Activated naive CD8-positive, alpha-beta T cell treated with anti-CD3 and anti-CD28 coated beads, Interleukin-2, amount 50 U/mL, for 24 hours (primary cell): ENCODE measurements at places on chromosomes 1 and 21.

DNA sequence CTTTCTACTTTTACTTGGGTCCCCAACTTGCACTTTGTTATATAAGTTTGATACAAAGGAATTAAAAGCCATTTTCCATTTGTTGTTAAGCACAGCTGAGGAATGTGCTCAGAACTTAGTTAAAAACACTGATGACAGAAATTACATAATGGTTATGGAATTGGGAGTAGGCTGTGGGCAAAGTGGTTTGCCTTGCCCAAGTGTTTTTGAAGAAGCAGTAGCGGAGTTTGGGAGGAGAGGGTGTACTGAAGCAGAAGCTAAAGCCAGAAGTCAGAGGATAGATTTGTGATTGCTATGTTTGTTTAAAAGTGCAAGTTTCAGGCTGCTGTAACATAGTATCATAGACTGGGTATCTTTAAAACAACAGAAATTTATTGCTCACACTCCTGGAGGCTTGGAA lies 391.8 kb downstream of the DUSP10 start:
- no peak overlapping the region for H3K27ac ChIP-seq
- DNase-seq = no peak
- H3K27me3 ChIP-seq = peaks cover 2% of the 10 kb centered on the region

DNA sequence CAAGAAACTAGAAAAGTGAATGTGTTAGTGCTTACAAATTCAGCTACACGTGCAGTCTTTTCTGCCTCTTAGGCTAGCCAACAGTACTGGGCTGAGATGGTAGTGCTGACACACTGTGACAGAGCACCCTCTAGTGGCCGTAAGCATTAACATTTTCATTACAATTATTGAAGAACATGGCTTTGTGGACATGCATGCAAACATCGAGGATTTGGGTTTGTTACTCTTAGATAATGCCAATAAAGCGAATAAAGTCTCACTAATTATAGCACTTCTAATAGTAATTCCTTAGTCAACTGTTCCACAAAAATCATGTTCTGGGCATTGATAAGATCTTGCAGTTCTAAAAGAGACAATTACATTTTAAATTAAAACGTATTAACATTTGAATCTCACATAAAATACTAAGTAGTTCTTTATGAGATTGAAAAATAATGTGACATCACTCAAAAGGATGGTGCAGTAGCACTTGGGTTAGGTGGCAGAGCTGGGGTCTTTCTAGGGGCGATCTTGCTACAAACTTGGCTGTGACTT lies 47.1 kb downstream of the MYSM1 start:
- H3K27me3 ChIP-seq = no peaks in the 10 kb centered on the region
- no peak overlapping the region for H3K27ac ChIP-seq
- peak; percentile 55 for DNase-seq
- H3K4me3 ChIP-seq = no peak overlapping the region
- peaks cover 14% of the 10 kb centered on the region for H3K4me1 ChIP-seq

DNA sequence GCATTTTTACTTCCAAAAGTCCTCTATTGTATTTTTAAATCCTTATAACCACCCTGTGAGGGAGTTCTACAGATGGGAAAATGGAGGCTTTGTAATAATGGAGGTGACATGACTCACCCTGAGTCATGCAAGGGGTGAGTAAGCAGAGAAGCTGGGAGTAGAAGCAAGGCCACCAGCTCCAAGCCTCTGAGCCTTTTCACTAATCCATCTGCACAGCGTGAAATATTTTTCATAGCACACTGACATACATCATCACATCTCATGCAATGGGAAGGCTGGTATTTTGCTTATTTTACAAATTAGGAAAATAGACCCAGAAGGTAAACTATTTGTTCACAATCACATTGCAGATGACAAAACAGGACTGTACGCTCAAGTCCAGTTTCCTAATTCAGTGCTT lies 96.9 kb downstream of the KCNH1 start:
- H3K36me3 ChIP-seq = no peaks in the 10 kb centered on the region
- no peak overlapping the region for H3K27ac ChIP-seq
- peak; percentile 3 for DNase-seq
- peaks cover 5% of the 10 kb centered on the region for H3K27me3 ChIP-seq
- no peaks in the 10 kb centered on the region for H3K4me1 ChIP-seq

- H3K36me3 ChIP-seq = peaks cover 8% of the 10 kb centered on the region
- peaks cover 48% of the 10 kb centered on the region for H3K4me1 ChIP-seq
- DNase-seq = no peak
- H3K27me3 ChIP-seq = no peaks in the 10 kb centered on the region
- no peak overlapping the region for H3K4me3 ChIP-seq
Observed at GRCh38 chr1:8937701-8938100, 8.0 kb upstream of the CA6 start.

DNA sequence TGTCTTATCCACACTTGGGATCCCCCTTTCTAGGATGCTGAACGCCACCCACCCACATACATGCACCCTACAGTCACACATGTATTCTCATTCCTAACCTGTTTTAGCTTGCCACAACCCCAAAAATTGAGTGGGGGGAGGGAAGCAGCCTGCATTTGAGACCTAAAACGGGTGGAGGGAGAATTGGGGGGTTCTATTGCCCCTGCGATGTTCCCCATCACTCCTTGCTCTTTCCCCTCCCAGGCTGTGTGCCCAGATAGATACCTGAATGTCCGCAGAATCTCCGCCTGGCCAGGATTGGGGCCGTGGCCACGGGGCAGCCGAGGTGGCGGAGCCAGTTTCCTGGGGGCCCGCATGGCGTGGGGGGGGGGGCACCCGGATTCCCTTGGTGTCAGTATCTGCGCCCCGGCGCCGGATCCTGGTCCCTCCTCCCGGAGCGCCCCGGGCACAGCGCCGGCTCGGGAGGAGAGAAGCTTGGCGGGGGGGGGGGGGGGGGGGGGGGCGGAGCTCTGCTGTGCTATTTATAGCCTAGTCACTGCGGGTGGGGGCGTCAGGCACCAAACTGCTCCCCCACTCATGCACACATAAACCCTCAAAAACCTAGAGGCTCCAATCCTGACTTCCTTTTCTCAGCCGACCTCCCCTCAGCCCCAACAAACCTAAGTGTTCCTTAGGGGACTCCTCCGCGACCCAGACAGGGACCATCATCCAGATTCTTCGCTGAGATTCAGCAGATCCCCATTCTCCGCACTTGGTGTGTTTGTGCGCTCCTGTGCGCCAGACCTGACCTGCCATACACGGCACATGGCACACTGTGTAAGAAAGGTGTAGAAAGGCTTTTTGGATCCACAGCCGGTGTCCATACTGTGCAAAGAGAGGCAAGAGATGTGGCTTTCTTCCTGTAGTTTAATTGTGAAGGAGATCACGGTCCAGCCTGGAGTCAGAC lies 1.9 kb downstream of the ANKRD34A start:
- peak; percentile 47 for DNase-seq
- peaks cover 53% of the 10 kb centered on the region for H3K4me1 ChIP-seq
- H3K27ac ChIP-seq = peak overlapping the region; percentile 96
- H3K4me3 ChIP-seq = peak overlapping the region; percentile 96

DNA sequence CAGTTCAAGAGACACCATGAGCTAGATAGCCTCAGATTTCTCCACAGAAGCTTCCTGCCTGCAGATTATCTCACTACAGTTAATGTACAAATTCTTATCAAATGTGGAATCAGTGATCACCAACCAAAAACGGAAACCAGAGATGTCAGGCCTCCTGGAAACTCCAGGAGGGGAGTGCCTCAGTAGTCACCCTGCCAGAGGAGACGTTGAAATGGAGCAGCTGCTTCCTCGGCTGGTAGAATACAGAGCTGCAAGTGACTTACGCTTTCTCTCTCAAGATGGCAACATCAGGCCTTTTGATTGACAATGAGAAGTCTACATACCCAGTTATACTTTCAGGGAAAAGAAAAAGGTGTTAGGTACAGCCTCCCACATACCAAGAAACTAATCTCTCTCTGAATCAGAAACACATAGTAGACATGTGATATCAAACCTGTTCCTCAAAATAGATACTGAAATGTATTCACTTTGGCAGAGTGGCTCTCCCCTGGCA lies 52.2 kb downstream of the ACP6 start:
- H3K27me3 ChIP-seq = no peaks in the 10 kb centered on the region
- H3K36me3 ChIP-seq = peaks cover 50% of the 10 kb centered on the region
- peak; percentile 32 for DNase-seq
- H3K27ac ChIP-seq = peak overlapping the region; percentile 68
- peaks cover 23% of the 10 kb centered on the region for H3K4me1 ChIP-seq
- H3K4me3 ChIP-seq = peak overlapping the region; percentile 3

DNA sequence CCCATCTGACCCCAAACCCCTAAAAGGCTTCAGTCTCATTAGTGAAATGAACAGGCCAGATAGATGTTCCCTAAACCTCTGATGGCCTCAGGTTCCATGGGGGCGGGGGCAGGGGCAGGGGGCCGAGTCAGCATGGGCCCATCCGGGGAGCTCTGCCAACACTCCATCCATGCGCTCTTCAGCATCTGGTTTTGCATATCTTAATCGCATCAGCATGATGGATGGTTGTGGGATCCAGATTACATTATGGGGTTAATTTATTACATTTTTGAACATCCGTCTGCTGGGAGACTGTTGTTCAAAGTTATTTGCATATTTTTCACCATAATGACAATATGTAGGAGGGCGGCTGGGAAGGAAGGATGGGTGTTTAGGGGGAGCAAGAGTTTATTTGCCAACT lies 3.1 kb upstream of the MAD2L2 start:
- H3K27ac ChIP-seq = no peak overlapping the region
- H3K36me3 ChIP-seq = no peaks in the 10 kb centered on the region
- peaks cover 14% of the 10 kb centered on the region for H3K27me3 ChIP-seq
- no peak for DNase-seq

- H3K27ac ChIP-seq = no peak overlapping the region
- H3K4me3 ChIP-seq = no peak overlapping the region
- no peaks in the 10 kb centered on the region for H3K36me3 ChIP-seq
- DNase-seq = no peak
- H3K27me3 ChIP-seq = peaks cover 36% of the 10 kb centered on the region
Observed at GRCh38 chr1:18297896-18298648, 182.7 kb upstream of the KLHDC7A start.

- H3K36me3 ChIP-seq = no peaks in the 10 kb centered on the region
- H3K4me3 ChIP-seq = no peak overlapping the region
- no peak for DNase-seq
- H3K27me3 ChIP-seq = no peaks in the 10 kb centered on the region
- H3K4me1 ChIP-seq = no peaks in the 10 kb centered on the region
Observed at GRCh38 chr1:178518894-178519293, 6.0 kb downstream of the TEX35 start.

DNA sequence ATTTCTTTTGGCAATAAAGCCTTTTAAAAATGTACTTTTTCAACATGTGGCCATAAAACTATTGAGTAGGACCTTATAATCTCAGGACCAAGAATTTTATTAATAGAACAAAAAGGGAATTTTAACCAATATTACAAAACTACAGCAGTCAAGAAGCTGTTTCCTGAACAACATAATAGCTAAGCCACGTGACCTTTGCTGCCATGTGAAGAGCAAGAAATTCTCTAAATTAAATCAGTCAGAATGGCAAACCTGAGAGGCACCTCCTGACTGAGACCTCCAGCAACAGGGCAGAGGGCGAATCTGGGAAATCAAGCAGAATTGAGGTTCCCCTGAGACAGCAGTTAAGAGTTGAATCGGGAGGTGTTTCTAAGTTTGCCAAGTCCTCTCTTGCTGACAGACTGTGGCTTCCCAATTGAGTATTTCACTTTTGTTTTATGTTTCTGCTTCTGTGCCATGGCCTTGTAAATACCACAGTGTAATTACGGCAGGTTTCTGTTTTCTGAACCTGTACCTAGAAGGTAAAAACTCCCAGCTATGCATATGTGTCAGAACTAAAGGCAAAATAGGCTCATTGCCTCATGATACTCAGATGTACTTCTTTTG lies 358.4 kb downstream of the NTNG1 start:
- no peak overlapping the region for H3K27ac ChIP-seq
- H3K27me3 ChIP-seq = no peaks in the 10 kb centered on the region
- H3K36me3 ChIP-seq = no peaks in the 10 kb centered on the region
- H3K4me3 ChIP-seq = no peak overlapping the region
- H3K4me1 ChIP-seq = no peaks in the 10 kb centered on the region
